ENCODE measurements at places on chromosomes 7 and 10.

GRCh38 chr7:31776616-31777015 lies 89.6 kb downstream of the PPP1R17 start:
- no peak for DNase-seq

DNA sequence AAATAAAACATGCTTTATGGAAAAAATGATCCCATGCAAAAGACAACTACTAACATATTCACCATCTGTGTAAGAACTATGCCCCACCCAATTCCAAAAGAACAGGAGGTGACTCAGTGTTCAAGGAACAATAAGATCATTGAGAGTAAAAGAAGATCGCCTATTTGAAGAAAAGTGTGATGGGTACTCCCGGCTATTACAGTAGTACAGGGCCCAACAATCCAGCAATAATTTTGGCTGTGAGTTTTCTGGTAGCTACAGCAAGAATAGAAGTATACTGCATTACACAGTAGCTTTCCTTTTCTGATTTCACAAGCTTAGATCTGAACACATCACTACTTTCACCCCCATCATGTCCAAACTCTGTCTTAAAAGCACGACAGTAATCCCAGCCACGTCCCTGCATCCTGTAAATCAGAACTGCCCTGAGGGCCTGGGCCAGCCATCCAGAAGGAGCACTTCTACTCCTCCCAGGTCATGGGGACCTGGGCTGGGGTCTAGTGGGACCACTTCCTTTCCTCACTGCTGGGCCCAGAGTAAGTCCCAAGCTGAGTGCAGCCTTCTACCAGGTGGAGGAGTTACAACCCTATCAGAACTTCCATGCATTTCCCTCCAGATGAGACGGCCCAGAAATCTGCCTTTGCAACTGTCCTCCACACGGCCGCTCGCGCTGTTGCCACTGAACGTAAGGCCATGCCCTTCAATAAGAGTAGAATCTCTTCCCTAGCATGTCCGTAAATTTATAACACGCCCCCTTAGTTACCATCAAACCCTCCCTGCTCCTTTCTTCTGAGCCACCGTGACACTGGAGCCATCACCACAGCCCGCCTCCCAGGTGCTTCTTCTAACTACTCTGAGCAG lies 7.9 kb downstream of the ESYT2 start:
- DNase-seq = no peak

DNA sequence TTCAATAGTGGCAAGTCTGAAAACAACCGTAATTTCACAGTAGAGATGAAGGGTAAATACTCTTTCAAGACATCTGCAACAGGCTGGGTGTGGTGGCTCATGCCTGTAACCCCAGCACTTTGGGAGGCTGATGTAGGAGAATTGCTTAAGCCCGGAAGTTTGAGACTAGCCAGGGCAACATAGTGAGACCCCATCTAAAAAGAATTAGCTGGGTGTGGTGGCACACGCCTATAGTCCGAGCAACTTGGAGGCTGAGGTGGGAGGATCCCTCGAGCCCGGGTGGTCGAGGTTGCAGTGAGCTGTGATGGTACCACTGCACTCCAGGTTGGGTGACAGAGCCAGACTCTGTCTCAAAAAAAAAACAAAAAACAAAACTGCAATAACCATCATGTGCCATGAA lies 71.8 kb downstream of the PFKFB3 start:
- DNase-seq = no peak

GRCh38 chr10:89518876-89519842 lies 16.2 kb downstream of the SLC16A12 start:
- no peak for DNase-seq

DNA sequence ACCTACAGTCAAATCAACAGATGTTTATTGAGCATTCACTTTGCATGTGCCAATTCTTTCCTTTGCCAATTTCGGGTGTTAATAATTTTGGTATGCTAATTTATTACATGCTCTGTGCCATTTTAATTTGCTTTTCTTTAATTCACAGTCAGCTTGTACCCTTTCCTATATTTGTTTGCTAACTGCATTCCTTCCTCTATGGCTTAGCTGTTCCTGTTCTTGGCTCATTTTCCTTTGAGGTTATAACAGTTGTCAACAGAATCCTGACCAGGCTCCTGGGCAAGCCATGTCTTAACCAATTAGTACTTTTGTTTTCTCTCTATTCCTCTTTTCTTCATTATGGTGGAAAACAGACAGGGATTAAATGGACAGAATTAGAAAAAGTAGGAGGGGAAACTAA lies 73.6 kb upstream of the RPA3 start:
- DNase-seq = no peak

GRCh38 chr10:131874991-131875451 lies 25.8 kb upstream of the PPP2R2D start:
- DNase-seq = peak; percentile 87

- no peak for DNase-seq
Measured at GRCh38 chr10:299512-299911, 164.3 kb downstream of the ZMYND11 start.
